Body of pancreas (tissue), 4 donors: ENCODE measurements at places on chromosomes 4 and X. TPM values are rescaled to one million over a fixed set of nuclear protein-coding genes. Genes with fewer than 3 reads are reported as not detected.

GAGE12E gene
- total RNA-seq: not detected

TRIM75 gene
- total RNA-seq: not detected

RPA4 gene
- 2.9 TPM for total RNA-seq

TMSB15A gene
- not detected for total RNA-seq
